ENCODE measurements at places on chromosomes 6 and 20. TPM values are rescaled to one million over a fixed set of nuclear protein-coding genes. Genes with fewer than 3 reads are reported as not detected.

The CCN6 gene
- total RNA-seq = not detected

The LY86 gene
- total RNA-seq = not detected

The SLC52A3 gene
- not detected for total RNA-seq

The SYNJ2 gene
- total RNA-seq = 68.5 TPM

The SPATA25 gene
- 0.34 TPM for total RNA-seq

The TMEM217 gene
- 0.37 TPM for total RNA-seq

The CRISP3 gene
- not detected for total RNA-seq

The TCP11 gene
- total RNA-seq = not detected

The POU5F1 gene
- total RNA-seq = not detected

The MYBL2 gene
- 29.7 TPM for total RNA-seq

The PPP1R14C gene
- total RNA-seq = 0.80 TPM

The SASH1 gene
- 11.6 TPM for total RNA-seq

The DLK2 gene
- total RNA-seq = 3.8 TPM

The MYT1 gene
- total RNA-seq = not detected

The TBXT gene
- not detected for total RNA-seq

The RBCK1 gene
- 105 TPM for total RNA-seq

The TGM3 gene
- not detected for total RNA-seq
